ENCODE measurements at places on chromosomes 12 and 14.

DNA sequence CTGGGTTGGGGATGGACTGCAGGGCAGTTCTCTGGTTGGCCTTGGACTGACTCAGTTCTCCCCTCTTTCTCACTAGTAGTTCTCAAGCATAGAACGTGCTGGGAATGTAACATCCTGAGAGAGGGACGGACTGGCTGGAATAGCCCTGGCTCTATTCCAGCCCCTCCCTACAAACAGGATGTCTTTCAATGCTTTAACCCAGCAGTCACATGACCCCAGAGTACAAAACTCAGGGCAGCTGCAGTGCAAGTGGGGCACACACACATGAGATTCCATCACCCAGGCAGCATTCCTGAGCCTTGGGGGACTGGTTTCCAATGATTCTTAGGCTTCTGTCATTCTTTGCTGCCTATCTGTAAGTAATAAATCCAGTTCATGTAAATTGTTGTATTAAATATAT is 1.6 kb upstream of the ACOT6 start:
- DNase-seq = no peak

GRCh38 chr14:90903101-90903500 is 86.9 kb upstream of the TTC7B start:
- peak; percentile 55 for DNase-seq

DNA sequence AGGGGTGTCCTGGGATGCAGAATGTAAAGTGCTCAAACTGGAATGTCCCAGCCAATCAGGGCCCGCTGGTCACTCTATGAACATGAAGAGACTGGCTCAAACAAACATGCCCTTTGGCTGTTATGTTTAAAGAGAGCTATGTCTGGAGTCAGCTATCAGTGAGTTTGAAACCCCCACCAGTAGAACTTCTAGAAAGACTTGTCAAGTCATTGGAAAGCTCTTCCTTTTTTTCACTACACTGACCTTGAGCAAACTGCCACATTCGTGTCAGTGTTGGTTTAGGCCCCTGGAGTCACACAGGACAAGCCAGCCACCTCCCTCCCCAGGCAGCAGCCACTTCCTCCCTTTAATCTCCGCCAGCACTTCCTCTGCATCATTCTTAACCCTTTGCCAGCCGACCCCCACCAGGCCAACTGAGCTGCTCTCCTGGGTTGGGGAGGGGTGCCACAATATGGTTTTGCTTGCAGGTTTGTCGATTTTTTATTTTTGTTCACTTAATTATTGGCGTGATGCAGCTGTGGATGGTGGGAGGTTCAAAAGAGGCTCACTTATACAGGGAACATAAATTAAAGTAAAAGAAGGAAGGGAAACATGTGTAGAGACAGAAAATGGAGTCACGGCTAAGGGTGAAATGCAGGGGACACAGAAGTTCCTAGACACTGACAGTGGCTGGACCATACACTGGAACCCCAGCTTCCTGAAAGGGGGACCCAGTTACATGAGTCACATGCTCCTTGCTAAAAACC is 25.3 kb downstream of the CMKLR1 start:
- no peak for DNase-seq

DNA sequence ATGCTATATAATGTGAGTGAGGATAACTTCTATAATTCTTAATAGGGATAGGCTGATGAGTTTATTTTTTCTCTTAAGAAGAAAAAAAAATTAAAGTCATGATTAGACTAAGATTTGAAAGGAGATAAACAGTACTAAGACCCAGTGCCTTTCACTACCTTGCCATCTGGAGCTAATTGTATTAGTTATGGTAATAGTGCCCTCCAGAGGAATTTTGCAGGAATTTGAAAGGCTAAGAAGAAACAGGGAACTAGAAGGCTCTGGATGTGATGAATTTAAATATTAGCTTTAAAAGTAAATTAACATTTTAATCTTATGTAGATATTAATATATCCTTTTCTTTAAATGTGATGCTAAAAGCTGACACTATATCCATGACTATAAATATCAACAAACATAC is 36.6 kb upstream of the PIK3C2G start:
- DNase-seq = no peak

GRCh38 chr12:125604976-125605375 is 539.7 kb downstream of the AACS start:
- no peak for DNase-seq

- no peak for DNase-seq
These were observed 69.1 kb downstream of the VCPKMT start for GRCh38 chr14:50047274-50047676.

DNA sequence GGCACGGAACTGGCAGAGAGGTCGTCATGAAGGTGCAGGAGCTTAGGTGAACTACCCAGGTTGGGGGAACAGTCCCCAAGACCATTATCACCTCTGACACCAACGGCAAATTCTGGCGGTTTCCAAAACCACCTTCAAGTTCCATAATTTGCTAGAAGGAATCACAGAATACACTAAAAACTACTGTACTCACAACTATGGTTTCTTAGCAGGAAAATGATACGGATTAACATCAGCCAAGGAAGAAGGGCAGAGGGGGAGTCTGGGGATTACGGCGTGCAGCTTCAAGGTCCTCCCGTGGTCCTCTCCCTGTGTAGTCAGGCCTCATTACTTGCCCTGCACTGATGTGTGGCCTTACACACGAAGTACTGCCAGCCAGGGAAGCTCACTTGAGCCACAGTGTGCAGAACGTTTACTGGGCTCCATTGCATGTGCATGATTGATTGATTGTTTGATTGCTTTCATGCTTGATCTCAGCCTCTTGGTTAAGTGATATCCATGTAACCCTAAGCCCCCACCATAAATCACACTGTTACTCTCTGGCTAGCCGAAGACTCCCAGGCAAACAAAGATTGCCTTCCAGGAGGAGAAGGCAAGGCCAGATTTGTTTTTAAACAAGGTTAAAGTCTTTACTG is 837 bp upstream of the STX2 start:
- DNase-seq = no peak

DNA sequence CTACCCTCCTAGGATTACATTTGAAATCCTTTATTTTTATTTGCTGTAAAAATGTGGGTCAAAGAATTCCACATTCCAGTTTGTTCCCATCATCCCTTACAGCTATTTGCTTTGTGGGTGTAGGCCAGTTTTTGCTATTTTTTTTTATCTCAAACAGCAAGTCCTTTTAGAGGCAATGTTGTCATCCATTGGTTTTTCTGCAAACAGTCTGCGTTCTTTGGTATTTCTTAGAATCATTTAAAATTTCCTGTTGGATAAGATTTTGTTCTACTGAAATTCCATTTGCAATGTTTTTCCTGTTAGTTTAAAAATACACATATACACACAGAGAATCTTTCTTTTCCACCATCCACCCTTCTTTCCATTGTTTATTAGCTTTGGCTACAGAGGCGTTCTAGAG is 53.3 kb upstream of the STK38L start:
- no peak for DNase-seq

DNA sequence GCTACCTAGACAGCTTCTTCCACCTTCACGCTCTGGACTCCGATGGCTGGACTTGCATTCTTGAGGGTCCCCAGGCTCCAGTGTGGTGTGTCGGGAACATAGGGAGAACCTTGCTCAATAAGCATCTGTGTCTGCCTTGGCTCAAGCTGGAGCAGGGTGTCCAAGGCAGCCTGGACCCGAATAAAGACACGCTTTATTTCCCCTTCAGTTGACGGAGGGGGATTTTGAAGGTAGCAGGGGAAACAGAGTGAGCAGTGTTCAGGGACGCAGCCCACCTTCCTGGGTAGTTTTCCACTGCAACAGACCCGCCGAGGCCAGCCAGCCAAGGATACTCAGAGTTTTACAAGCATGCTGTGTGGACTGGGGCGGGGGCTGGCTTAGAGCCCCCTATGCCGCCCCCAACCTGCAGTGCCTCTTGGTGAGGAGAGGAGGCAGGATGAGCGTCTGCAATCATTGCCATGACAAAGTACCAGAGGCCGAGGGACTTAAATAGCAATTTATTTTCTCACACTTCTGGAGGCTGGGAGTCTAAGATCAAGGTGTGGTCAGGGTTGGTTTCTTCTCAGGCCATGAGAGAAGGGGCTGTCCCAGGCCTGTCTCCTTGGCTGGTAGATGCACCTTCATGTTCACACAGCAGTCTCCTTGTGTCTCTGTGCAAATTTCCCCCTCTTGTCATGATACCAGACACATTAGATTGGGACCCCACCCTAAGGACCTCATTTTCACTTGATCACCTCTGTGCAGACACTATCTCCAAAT is 201.2 kb downstream of the CHST11 start:
- no peak for DNase-seq

GRCh38 chr12:105409279-105409678 is 78.8 kb downstream of the C12orf75 start:
- no peak for DNase-seq

GRCh38 chr12:4268329-4269181 is 5.0 kb upstream of the CCND2 start:
- DNase-seq = peak; percentile 38

- DNase-seq = no peak
These were observed 222.9 kb upstream of the SLC16A7 start for GRCh38 chr12:59372956-59373355.

DNA sequence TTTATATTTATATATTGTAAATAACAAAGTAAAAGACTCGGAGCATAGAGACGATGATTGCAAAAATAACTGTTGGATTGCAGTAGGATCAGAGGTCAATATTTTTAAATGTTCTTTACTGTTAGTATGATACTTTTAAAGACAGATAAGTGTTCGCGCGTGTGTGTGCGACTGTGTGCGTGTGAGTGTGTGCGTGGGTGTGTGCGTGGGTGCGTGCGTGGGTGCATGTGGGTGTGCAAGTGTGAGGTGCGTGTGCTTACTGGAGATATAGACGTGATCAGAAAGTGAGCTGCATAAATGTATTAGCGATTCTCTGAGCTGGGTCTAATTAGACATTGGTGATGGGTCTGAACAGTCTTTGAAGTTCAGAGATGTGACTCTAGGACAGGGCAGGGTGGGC is 142.9 kb downstream of the RIMBP2 start:
- no peak for DNase-seq

DNA sequence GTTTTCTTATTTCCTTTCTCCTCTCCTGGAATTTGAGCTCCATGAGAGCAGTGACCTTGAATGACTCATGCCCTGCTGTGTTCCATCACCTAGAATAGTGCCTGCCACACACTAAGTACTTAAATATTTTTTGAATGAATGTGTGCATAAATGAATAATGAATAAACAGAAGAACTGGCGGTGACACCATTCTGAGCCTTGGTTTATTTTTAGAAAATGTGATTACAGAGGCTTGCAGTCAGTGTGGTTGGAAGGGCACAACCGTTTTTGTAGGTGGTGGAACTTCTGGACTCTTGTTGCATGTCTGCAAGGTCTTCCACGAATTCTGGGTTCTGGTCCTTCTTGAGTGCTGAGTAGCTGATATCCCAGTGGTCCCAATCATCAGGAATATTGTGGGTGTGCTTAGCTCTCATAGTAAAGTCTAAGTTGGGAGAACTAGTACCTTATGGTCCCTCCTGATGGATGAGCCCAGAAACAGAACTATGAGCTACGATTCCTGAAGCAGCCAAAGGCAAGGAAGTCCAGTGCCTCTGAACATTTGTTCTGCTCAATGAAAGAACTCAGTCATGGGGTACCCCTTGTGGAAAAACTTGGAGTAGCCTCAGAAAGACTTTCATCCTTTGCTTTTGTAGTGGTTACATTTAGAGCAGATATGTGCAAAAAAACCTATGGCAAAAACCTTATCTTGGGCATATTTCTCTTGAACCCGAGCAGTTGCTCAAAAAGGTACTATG is 28.8 kb upstream of the BHLHE41 start:
- DNase-seq = no peak

- no peak for DNase-seq
These were observed 153.3 kb downstream of the SLCO1B3 start for GRCh38 chr12:20963762-20964161.

GRCh38 chr12:123934829-123935228 is 37.8 kb downstream of the CCDC92 start:
- DNase-seq = no peak

DNA sequence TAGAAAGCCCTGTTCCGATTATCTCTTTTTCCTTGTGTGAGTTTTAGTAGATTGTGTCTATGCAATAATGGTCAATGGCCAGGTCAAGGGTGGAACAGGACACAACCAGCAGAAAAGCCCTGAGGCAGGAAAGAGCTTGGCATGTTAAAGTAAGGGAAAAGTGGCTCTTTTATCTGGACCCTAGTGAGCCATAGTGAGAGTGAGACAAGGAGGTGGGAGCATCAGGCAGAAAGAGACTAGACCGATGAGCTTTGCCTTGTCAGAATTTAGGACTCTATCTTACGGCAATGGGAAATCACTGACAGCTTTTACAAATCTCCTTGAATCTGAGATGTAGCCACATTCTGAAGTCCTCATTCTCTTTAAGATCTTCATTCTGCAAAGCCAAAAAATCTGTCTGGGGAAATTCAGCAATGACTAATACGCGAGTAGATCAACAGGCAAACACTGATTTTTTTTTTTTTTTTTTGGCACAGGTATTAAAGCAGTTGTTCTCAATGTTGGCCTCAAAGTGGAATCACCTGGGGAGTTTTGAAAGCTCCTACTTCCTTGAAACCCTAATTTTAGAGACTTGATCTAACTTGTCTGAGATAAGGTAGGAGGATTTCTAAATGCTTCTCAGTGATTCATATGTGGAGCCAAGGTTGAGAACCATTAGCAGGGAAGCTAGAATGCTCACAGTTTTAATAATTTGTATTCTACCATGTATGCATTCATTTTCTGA is 33.9 kb downstream of the TMEM19 start:
- no peak for DNase-seq

- DNase-seq = no peak
These were observed 358.6 kb upstream of the FOXG1 start for GRCh38 chr14:28407996-28408395.

- no peak for DNase-seq
These were observed 47.1 kb downstream of the EML1 start for GRCh38 chr14:99840265-99840664.
